Stimulated activated CD4-positive, alpha-beta T cell treated with anti-CD3 and anti-CD28 coated beads, Interleukin-2, amount 100 ng/mL, for 24 hours (primary cell): ENCODE measurements at places on chromosomes 6 and 20.

DNA sequence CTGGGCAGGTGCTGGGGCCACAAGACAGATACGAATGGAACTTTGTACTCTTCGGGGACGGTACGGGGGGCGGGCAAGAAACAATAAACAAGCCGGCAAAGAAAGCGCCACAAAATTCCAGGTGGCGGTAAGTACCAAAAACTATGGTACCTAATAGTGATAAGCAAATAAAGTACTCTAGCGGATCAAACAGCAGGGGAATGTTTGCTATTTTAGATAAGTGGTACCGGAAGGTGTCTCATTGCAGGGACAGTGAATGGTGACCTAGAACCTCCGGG, 15.1 kb upstream of the RIPK1 start:
- no peak for DNase-seq

DNA sequence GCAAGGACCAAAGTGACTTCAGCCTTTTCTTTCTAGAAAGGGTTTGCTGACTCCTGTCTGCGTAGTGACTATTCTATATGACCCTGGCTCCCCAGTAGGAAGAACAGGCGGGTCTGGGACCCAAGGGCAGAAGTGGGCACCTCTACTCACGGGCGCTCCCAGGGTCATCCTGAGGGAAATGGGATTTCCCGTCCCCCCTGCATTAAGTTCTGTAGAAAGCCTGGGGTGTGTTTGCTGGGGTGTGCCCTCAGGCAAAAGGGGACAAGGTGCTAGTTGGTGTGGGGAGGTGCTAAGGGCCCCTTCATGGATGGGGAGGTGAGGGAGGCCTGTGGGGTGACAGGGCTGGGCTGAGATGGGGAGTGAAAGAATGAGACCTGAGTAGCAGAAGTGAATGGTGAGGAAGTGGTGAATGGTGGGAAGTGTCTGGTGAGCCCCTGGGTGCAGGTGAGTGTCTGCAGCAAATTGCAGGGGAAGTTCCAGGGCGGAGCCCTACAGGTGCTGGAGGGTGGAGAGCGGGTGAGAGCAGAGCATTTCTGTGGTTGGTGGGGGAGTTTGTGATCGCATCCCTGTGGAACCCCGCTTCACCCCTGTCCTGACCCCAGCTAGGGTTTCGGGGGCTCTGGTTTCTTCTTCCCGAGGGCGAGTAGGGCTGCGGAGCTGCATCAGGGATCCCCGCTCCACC, 21.1 kb downstream of the RAET1L start:
- no peak for DNase-seq

- no peak for DNase-seq
Measured at GRCh38 chr6:70763754-70764510, 96.2 kb downstream of the SMAP1 start.

GRCh38 chr20:38536310-38536709, 44.7 kb upstream of the ADIG start:
- DNase-seq = no peak

GRCh38 chr20:58864346-58864745, 11.8 kb downstream of the GNAS start:
- DNase-seq = no peak

- no peak for DNase-seq
Measured at GRCh38 chr6:129073051-129073450, 190.1 kb downstream of the LAMA2 start.

DNA sequence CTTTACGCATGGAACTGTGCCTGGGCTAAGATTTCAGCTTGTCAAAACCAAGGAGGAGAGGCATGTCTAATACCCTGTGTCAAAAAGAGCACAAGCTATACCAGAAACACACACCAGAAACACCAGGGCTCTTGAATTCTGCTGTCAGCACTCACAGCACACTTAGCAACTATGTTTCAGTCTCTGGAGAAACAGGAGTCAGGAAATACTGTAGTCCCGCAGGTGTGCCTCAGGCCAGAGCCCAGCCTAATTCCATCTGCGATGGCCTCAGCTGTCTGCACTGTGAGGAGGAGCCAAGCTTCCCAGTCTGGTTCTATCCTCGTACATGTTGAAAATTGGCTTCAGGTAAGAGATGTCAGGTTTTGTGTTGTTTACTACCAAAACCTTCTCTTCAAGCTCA, 31.6 kb downstream of the MTRES1 start:
- DNase-seq = no peak

GRCh38 chr6:125867483-125867942, 76.8 kb downstream of the NCOA7 start:
- no peak for DNase-seq

DNA sequence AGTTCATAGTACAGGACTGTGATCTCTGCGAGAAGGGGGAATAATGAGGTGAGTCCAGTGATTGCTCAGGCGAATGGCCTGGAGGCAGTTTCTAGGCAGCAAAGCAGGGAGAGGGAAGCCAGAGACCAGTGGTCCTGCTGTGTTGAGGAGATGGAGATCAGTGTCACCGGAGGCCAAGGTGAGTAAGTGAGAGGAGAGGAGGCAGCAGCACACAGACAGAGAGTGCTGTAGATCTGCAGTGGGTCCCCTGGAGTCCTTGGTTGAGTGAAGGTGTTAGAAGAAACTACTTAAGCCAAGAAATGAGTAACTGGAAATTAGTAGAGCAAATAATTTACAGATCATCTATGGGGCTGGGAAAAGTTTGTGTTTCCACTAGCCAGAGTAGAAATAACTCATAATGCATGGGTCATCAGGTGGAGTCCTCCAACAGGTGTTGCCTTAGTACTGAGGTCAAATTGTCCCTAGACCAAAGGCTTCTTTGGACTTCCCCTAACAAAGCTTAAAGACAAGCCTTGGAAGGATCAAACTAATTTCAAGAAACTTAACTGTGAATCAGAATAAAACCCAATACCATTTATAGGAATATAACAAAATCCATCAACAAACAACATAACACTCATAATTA, 13.6 kb downstream of the HEBP2 start:
- no peak for DNase-seq

GRCh38 chr6:39493777-39494176, 171.3 kb upstream of the KCNK16 start:
- no peak for DNase-seq

GRCh38 chr6:64429926-64430325, 794.3 kb downstream of the PHF3 start:
- DNase-seq = no peak

- no peak for DNase-seq
Measured at GRCh38 chr20:40278673-40279072, 410.4 kb downstream of the MAFB start.

GRCh38 chr6:36028877-36029324, 1.3 kb downstream of the MAPK14 start:
- peak; percentile 78 for DNase-seq

- DNase-seq = no peak
Measured at GRCh38 chr6:123869334-123869733, 65.7 kb downstream of the NKAIN2 start.

GRCh38 chr6:97594844-97595243, 311.8 kb upstream of the MMS22L start:
- no peak for DNase-seq

DNA sequence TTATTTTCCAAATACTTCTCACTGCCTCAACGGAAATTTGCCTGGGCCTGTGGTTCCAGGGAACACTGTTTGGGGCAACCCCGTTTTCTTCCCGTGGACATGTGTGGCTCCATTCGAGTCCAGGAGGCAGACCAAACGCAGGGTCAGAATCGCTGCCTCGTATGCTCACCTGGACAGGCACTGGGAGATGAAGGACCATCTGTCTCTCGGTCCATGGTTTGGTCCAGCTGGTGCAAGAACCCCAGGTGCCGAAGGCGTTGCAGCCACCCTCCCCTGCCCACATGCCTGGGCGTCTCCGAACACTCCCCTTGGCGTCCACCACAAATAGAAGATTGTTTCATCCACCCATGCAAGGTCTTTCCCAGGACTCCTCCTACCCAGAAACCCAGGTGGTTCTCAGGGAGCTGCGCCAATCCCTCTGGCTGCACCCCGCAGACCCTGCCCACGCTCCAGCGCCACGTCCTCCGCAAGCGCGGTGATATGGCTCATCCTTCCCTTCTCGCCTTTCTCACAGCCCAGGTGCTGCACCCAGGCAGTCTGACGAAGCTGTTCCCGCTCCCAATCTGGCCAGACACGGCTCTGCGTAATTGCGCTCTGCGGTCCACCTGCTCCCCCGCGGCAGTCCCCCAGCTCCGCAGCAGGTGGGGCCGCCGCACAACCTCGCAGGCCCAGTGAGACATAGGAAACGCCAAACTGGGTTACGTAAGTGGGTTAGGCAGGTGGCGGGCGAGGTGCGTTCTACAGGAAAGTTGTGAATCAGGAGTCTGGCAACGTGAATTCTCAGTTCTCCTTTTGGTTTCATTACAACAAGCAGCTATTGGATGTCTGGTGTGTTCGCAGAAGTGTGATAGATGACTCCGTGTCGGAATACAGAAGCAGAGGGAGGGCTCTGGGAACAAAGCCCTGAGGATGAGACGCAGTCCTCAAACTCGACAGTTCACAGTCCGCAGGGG, 146.2 kb upstream of the ECI2 start:
- peak; percentile 20 for DNase-seq

- no peak for DNase-seq
Measured at GRCh38 chr6:132648356-132648755, 10.6 kb downstream of the TAAR1 start.

DNA sequence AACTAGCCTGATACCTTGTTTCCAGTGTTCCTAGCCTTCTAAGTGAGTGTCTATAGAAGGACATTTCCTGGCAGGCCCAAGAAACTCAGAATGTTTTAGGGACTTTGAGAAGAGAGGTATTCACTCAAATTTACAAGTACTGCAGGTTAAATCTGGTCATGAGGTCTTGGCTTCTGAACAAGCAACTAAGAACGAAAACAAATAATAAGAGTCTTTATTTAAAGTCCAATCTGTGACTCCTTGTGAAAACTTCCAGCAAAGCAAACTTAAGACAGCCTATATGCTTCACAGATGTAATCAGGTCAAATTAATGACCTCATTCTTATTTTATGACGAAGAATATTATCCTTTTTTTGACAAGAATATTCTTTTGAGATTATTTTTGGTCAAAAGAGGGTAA, 79.4 kb upstream of the PRSS16 start:
- DNase-seq = no peak

- no peak for DNase-seq
Measured at GRCh38 chr6:37570482-37571133, 70.9 kb upstream of the CCDC167 start.

DNA sequence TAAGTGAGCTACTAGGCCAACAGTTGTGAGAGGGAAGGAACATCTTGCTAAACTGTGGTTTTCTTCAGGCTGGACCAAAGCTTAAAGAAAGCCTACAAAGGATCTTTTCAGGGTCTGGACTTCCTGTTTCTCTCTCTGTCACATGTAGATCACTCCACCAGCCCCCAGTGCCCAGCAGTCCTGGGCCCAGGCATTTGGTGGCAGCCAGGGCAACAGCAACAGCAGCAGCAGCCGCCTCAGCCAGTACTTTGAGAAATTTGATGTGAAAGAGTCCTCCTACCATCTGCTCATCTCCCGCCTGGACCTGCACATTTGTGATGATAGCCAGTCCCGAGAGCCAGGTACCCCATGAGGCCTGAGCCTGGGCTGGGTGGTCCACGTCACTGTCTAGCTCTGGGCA, 44.1 kb downstream of the BLTP3A start:
- DNase-seq = no peak

DNA sequence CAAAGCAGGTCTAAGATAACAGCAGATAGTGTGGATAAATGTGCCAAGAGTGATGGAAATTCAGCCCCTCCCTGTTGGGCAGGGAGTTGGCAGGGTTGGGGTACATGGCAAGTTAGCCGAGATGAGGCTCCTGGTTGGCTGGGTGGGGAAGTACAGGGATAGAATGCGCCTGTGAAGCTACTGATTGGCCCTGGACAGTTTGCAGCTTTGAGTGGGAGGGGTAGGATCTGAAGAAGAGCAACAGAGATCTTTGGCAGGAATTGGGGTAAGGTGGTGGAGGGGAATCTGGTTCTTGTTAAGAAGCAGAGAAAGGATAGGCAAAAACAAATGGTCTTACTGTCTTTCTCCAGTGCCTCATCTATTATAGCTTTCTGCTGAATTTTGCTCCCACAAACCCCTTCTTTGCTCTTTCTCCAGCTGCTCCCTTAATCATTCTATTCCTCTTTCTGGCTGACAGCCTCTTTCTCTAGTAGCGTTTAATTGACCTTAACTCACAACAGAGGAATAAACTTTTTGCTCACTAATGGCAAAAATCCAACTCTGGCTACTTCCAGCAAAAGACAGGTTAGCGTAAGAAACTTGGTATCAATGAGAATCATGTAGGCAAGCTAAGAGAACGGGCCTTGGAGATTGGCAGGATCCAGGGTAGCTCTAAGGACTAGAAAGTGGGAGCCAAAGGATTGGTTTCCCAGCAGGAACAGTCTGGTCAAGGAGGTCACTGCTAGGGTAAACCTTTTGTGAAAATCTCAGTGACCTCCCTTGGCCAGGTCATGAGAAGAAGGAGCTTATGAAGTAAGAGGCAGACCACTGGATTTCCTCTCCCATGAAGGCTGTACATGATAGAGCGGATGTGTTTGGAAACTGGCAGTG, 86.3 kb upstream of the CARMIL1 start:
- no peak for DNase-seq

GRCh38 chr20:23325107-23325506, 25.5 kb upstream of the NXT1 start:
- DNase-seq = no peak

GRCh38 chr6:163100259-163100658, 314.3 kb upstream of the QKI start:
- no peak for DNase-seq

DNA sequence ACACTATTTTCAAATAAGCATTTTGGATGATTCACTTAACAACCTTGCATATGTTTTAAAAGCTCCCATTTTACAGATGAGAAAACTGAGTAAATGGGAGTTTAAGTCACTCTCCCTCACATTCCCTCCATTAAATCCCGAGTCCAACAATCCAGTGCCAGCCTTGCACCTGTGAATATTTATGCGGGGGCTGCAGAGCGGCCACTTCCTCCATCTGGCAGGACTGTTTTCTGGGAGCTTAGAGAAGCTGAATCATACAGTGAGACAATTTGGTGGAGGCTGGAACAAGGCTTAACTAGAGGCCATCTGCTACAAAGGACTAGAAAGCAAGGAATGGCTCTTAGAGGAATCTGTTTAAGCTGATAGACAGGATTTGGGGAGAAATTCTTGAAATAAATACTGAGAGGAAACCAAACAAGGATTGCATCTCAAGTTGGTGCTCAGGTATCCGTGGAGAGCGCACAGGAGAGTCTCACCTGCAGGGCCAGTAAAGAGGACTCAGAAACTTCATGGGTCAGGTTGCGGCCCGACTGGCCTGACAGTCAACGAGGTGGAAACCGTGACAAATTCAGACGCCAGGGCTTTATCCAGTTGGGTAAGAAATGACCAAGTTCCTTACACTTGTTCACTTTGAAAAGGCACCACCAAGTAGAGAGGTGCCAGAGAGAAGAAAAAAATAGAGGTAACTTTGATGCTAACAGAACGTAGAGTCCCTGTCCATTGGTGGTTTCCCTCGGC, 478.5 kb downstream of the QKI start:
- DNase-seq = no peak

GRCh38 chr20:58571356-58571692, 56.1 kb upstream of the APCDD1L start:
- DNase-seq = no peak

- DNase-seq = no peak
Measured at GRCh38 chr6:24358219-24358821, 461 bp upstream of the DCDC2 start.
